ENCODE measurements at places on chromosomes 1 and 21.
A peak's percentile ranks its signal among the peaks of the same experiment; 100 is the strongest.

GRCh38 chr1:54569339-54569738 lies 21.3 kb downstream of the ACOT11 start:
- DNase-seq = no peak
- H3K36me3 ChIP-seq = no peaks in the 10 kb centered on the region
- no peaks in the 10 kb centered on the region for H3K27me3 ChIP-seq
- no peak overlapping the region for H3K4me3 ChIP-seq

DNA sequence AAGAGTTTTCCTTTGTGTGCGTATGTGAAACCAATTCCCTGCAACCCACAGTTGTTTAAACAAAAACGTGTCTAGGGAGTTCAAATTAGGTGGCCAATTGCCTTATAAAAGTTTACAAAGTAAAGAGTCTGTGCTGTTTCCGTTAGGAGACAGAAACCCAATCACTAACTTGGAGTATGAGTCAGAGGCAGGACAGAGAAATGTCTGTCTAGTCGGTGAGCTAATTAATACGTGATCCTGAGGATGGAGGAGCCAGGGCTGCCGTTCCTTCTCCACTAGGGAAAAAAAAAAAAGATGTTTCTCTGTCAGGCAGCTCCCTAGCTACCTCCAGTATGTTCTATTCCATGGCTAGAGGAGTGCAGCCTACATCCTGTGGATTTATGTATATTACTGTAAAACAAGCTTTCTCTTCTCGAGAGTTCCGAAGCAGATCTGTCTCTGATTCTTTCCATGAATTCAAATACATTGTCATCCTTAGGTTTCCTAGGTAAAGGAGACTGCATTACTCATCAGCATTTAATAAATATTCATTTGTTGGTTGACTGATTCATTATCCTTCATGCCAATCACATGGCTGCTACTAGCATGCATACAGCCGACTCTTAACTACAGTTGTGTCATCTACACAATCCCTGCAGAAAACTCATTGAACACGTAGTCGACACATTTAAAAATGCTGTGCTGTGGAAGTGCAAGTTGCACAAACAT lies 430.6 kb downstream of the KIF26B start:
- no peaks in the 10 kb centered on the region for H3K36me3 ChIP-seq
- DNase-seq = no peak
- H3K27ac ChIP-seq = no peak overlapping the region
- H3K27me3 ChIP-seq = no peaks in the 10 kb centered on the region
- H3K4me3 ChIP-seq = no peak overlapping the region

- no peak for DNase-seq
- no peak overlapping the region for H3K4me3 ChIP-seq
- no peak overlapping the region for H3K27ac ChIP-seq
- no peaks in the 10 kb centered on the region for H3K36me3 ChIP-seq
- H3K4me1 ChIP-seq = peaks cover 31% of the 10 kb centered on the region
These were observed 28.4 kb upstream of the MEF2D start for GRCh38 chr1:156528875-156529425.

DNA sequence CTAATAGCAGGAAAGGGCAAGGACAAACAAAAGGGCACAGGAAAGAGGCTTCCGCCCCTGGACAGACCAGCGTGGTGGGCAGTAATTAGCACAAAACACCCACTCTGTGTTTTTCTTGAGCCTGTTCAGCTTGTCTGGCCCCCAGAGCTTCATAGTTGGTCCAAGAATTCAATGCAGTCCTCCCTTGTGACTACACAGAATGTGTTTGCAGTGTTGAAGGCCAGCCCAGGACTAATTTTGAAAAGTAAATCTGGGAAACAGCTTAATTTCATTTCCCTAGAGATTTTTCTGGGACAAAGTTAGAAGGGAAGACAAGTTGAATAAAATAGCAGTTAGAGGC lies 49.2 kb upstream of the LMO4 start:
- H3K27ac ChIP-seq = no peak overlapping the region
- no peak overlapping the region for H3K4me3 ChIP-seq
- no peaks in the 10 kb centered on the region for H3K27me3 ChIP-seq

GRCh38 chr1:30760596-30761324 lies 3.2 kb upstream of the LAPTM5 start:
- no peak for DNase-seq
- peak overlapping the region; percentile 31 for H3K4me3 ChIP-seq
- H3K4me1 ChIP-seq = peaks cover 76% of the 10 kb centered on the region
- no peaks in the 10 kb centered on the region for H3K27me3 ChIP-seq

GRCh38 chr1:203296460-203297073 lies 8.8 kb upstream of the BTG2 start:
- H3K36me3 ChIP-seq = no peaks in the 10 kb centered on the region
- no peak overlapping the region for H3K27ac ChIP-seq
- H3K4me1 ChIP-seq = peaks cover 22% of the 10 kb centered on the region
- DNase-seq = no peak
- no peak overlapping the region for H3K4me3 ChIP-seq

DNA sequence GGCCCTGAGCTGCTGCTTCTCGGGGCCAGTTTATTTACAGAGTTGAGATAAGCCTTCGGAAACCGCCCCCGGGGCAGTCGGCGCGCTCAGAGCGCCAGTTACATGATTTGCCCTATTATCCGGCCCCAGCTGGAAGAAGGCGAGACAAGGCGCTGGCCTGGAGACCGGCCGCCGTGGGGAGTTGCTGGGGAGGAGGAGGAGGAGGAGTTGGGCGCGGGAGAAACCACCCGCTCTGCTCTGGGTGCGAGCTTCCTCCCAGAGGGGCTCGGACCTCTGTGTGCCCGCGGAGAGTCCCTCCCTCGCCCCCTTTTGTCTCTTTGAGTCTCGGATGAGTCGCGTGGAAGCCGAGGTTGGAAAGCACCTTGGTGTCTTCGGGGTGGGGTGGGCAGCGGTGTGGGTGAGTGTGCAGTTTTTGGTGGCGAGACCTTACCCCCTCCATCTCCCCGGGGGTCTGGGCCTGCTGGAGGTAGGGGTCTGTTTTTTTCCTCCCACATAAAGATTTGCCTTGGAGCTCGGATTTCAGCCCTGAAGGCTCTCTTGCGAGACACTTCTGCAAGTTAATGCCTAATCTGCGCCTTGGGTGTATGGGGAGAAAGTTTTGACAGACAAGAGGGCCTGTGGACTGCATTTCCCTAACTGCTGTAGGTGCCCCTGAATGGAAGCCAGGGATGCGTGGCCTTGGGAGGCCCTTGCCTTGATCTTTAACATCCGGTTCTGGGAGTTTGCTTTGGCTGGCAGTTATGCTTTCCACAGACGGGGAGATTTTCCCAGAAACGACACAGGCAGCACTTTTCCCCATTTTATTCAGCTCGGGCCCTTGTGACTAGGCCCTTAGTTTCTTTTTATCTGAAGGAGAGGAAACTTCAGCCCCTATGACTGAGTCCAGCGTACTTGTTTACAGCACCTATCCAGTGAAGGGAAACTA lies 80.0 kb downstream of the NDUFS5 start:
- no peaks in the 10 kb centered on the region for H3K36me3 ChIP-seq
- H3K27ac ChIP-seq = no peak overlapping the region
- no peak for DNase-seq
- H3K4me1 ChIP-seq = peaks cover 19% of the 10 kb centered on the region
- peak overlapping the region; percentile 70 for H3K4me3 ChIP-seq

DNA sequence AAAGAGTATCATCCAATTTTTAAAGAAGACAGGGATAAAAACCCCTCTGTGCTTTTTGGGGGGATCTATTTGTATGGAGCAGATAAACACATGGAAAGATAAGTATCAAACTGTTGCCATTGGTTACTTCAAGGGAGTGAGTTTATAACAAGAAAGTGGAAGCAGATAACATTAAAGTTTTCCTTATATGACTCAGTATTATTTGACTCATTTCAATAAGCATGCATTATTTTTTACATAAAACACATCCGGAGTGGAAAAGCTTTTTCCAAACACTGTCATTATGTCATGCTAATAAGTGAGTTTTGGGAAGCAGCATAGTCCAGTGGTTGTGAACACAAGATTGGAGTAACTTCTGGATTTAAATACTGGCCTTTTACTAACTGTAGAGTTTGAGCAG lies 452.2 kb downstream of the LTN1 start:
- H3K4me3 ChIP-seq = no peak overlapping the region
- no peaks in the 10 kb centered on the region for H3K27me3 ChIP-seq
- H3K36me3 ChIP-seq = no peaks in the 10 kb centered on the region
- DNase-seq = no peak
- H3K27ac ChIP-seq = no peak overlapping the region

DNA sequence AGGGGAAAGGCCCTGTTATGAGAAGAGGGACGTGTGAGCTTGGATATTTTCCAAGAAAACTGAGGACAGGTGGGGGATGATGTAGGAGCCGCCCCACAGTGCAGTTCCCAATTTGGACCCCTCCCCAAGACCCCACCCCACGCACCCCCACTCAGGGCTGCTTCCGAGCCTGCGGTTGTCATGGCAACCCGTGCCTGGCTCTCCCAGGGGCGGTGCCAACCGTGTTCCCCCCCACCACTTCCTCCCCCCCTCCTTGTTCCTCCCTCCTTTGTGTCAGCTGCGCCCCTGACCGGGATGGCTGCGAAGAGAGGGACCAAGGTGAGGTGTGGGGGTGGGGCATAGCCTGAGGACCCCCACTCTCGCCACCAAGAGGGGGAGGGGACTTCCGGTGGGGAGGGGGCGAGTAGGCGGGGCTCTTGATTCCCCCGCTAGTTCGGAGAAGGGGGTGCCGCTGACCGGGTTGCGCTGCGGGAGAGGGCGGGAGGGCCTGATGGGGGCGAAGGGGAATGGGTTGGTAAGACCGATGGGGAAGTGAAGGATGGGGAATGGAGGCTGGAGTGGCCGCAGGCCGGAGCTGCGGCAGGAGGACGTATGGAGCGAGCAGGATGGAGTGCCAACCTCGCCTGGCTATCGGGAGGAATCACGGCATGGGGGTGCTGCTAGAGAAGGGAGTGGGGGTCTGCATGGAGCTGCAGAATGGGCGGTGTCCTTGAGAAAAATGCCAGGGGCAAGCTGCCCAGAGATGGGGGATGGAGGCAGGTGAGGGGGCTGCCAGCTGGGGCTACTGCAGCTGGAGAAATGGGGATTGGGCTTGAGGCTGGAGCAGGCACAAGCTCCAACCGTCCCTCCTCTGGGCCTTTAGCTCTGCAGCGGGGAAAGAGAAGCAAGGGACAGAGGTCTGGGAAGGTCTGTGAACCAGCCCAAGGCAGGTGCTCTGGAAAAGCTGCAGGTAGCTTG lies 953 bp downstream of the TRIM46 start:
- peak overlapping the region; percentile 77 for H3K4me3 ChIP-seq
- peak; percentile 40 for DNase-seq
- H3K27me3 ChIP-seq = no peaks in the 10 kb centered on the region
- H3K36me3 ChIP-seq = peaks cover 41% of the 10 kb centered on the region
- H3K4me1 ChIP-seq = peaks cover 55% of the 10 kb centered on the region
- peak overlapping the region; percentile 7 for H3K27ac ChIP-seq

DNA sequence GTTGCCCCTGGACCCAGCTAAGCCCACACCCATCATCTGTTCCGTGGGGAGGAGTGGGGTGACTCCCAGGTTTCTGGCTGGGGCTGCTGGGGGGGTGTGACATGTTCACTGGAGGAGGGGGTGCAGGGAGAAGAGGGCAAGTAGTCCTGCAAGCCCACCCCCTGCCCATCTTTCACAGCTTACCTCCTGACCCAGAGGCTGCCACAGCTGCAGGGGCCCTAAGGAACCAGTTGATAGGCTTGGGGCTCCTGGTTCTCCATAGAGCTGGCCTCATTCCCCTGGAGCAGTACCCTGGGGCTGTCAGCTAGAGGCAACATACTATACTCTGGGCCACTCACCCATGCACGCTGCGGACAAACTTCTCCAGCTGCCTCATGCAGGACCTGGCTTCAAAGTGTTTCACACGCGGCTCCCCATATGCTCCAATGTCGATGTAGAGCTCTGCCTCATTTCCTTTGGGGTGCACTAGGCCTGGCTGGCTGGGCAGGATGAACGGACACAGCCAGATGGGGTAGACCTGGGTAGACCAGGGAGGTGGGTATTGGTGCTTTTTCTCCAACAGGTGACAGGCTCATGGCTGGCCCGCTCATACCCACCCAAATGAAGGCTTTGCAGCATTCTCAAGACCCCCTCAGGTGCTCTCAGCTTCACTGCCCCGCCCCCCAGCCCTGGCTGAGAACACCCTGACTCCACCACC lies 33.8 kb downstream of the DHCR24 start:
- peaks cover 3% of the 10 kb centered on the region for H3K36me3 ChIP-seq
- DNase-seq = no peak
- no peak overlapping the region for H3K4me3 ChIP-seq

GRCh38 chr1:161994175-161994668 lies 29.4 kb downstream of the OLFML2B start:
- H3K4me1 ChIP-seq = no peaks in the 10 kb centered on the region
- H3K27ac ChIP-seq = no peak overlapping the region
- H3K27me3 ChIP-seq = no peaks in the 10 kb centered on the region

DNA sequence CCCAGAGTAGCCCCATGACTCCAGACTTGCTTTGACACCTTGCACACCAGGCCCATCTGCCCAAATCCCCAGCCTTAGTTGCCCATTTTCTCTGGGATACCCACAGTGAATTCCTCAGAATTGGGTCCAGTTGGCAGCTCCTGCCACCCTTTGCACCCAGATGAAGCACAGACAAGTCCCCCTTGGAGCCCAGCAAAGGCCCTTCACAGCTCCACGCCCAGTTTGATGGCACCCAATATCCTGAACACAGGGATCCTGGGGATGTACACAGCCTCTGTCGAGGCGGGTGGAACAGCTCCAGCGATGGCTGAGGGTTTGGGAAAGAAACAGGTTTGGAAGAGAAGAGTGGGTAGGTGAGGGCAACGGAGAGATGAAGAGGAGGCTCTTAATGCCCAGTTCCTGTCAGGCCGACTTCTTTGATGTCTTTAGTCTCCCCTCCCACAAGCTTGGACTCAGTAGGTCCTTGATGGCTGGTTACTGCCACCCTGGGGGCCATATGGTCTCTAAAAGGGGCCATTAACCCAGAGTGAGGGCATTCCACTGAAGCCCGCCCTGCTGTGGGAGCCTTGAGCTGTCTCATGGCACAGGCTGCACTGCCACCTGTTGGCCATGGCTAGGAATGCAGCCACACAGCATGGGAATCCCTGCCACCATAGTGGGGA lies 21.7 kb downstream of the TMEM53 start:
- H3K4me1 ChIP-seq = no peaks in the 10 kb centered on the region
- H3K36me3 ChIP-seq = peaks cover 44% of the 10 kb centered on the region
- H3K27me3 ChIP-seq = no peaks in the 10 kb centered on the region
- peak; percentile 85 for DNase-seq
- H3K4me3 ChIP-seq = no peak overlapping the region

DNA sequence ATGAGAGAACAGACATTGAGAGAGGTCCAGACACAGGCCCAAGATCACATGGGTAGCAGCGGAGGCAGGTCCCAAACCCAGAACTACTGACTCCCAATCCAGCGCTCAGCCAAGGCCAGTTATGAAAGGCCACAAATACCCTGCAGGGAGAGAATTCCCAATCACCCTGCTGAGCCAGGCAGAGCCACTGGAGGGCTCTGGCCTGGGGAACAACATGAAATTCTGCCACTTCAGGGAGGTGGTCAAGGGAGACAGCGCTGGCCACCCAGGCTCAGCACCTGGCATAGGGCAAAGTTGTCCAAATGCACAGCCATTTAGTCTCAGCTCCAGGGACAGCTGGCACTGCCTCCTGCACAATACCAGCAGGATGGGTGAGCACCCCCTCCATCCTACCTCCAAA lies 27.5 kb downstream of the SLC9A1 start:
- H3K4me1 ChIP-seq = no peaks in the 10 kb centered on the region
- DNase-seq = no peak
- no peak overlapping the region for H3K27ac ChIP-seq
- no peak overlapping the region for H3K4me3 ChIP-seq
